Stimulated activated CD4-positive, alpha-beta T cell treated with anti-CD3 and anti-CD28 coated beads, Interleukin-4, amount 100 ng/mL, for 1 hour (primary cell): ENCODE measurements at places on chromosomes 16 and 17.
A peak's percentile ranks its signal among the peaks of the same experiment; 100 is the strongest.

GRCh38 chr17:65438708-65439294 lies 122.6 kb downstream of the AXIN2 start:
- DNase-seq, result no peak

DNA sequence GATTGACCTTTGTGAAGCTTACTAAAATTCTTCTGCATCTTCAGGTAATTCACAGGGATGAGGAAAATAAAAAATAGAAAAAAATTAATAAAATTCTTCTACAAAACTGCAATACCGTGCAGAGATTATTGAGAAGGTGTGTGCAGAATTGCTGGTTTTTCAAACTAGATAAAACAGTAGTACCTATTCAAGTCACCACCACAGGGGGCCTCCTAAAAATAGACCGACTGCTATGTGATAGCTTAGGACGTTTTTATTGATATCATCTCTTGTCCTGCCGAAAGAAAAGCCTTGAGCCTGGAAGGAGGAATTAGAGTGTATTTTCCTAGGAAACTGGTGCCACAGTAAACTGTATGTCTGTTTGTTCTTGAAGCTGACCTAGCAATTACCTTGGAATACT lies 325.9 kb downstream of the ZFHX3 start:
- no peak for DNase-seq

DNA sequence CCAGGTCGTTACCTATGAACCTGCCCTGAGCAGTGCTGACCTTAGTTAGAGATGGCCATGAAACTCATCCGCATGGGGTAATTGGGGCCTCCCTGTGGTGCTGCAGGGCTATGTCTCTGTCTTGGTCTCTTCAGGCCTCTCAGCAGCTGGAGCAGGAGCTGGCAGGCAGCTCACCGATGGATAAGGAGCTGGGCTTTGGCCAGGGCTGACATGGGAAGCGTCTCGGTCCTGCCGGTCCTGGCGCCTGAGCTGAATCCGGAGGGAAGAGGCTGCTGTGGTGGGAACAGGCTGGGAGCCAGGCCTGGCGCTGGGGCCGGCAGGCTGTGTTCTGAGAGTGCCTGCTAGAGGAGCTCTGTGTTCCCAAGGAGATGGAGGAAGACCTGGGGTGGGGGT lies 10.1 kb downstream of the IL32 start:
- no peak for DNase-seq

- no peak for DNase-seq
These were observed 12.4 kb upstream of the TCAP start for GRCh38 chr17:39652587-39653315.

DNA sequence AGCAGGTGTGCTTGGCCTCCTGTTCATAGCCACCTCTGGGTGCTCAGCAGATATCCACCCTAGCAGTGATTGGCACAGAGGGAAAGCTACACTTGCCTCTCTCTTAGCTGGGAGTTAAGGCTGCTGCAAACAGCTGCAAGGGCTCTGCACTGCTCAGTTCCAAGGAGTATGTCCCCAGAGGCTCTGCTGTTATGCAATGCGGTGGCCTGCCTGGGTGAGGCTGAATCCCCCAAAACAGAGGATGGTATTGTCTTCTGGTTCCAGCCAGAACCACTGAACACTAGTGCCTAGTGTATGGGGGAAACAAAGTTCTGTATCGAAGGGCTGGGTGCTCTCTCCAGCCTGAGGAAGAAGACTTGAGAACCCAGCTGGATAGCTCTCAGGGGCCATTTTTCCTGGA lies 16.8 kb downstream of the TMEM94 start:
- no peak for DNase-seq

DNA sequence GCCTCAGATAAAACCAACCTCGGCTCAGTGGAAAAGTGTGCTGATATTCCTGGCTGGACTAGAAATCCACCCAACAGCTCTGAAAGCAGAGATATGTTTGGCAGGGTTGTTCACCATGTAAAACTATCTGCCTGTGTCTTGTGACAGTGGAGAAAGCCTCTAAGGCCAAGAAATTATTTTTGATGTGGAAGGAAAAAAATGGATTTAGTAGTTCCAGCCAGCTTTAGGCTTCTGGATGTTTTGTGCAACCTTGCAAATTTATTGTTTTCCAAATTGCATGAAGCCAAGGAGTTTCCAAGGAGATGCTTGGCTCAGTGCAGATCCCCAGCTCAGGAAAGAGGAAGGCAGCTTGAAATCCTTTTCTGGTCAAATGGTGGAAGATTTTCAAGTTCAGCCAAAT lies 31.6 kb downstream of the TEKT5 start:
- DNase-seq, result no peak

DNA sequence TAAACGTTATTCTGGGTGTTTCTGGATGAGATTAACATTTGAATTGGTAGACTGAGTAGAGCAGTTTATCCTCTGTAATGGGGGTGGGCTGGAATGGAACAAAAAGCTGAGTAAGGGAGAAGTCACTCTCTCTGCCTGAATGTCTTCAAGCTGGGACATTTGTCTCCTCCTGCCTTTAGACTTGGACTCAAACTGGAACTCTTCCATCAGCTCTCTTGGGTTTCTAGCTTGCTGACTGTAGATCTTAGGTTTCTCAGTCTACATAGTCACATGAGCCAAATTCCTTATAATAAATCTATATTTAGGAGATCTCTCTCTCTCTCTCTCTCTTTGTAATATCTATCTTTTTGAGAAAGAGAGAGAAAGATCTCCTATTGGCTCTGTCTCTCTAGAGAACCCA lies 553.3 kb upstream of the CDH11 start:
- no peak for DNase-seq

- DNase-seq, result no peak
These were observed at the start of gene ABCA6 for GRCh38 chr17:69141431-69142174. Gene ABCA6, minus strand, starts transcription at chr17:69141895. Its CDS starts 1,192 bp downstream, at chr17:69140703.

DNA sequence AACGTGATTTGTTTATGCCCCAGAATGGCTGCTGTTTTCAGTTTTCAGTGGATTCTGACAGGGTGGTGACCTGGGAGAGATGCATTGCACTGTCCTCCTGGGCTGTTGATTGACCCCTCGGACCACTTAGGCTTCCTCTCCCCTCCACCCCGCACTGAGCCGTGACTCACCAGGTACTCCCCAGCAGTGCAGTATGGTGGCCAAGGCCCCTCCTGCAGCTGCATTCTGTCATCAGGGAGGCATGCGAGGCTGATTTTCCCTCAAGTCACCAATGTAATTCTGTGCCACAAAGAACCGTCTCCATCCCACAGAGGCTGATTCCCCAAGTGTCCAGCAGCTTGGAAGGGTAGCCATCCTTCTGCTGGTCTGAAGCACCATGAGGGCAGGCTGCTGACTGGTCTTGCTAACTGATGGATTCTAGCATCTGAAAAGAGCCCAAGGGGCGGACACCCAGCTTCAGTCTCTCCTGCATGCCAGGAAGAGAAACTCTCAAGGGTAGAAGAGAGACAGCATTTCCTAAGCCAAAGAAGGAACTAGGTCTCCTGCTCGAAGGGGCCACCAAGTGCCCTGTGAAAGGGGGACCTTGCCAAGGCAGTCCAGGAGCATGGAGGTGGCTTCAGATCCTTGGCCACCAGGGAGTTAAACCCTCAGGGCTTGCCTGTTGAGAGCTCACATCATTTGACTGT lies 148.1 kb downstream of the SOCS1 start:
- DNase-seq, result no peak

DNA sequence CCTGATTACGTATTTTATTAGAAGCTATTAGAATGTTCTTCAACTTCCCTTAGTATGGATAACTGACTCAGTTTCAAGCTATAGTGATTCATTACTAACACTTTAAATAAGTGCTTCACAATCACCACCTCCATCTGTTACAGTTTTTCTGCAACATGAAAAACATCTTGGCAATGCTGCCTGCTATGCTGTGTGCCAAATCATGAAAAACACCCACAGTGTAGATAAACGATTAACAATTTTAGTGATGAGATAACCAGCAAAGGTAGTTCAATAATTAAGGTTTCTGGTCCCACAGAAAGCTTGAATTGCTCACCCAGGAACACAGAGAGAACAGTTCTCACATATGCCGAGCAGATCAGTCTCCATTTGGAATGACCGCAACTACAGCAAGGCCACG lies 51.4 kb upstream of the SLC25A19 start:
- DNase-seq, result no peak

DNA sequence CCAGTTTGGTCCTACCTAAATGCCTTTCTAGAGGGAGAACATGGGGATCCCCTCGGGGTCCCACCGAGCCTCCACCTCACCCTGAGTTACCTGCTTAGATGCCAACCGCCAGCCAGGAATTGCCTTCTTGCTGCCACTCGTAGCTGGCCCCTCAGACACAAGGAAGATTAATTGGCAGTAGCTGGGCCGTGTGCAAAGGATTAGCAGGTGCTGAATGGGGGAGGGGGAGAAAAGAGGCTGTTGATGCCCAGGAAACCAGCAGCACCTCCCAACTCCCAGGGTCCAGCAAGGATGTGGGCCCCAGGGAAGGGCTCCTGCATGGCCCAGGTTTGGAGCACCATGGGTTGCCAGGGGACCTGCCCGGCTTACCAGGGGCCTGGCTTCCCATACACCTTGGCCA lies at the start of gene CNGB1:
TSS of gene CNGB1 (minus strand) at position 159 of the 400 bp plus-strand sequence. CDS start 3,842 bp downstream, outside the sequence.
- DNase-seq, result no peak

- DNase-seq, result no peak
These were observed 30.0 kb upstream of the ANKRD40CL start for GRCh38 chr17:50797135-50797810.

DNA sequence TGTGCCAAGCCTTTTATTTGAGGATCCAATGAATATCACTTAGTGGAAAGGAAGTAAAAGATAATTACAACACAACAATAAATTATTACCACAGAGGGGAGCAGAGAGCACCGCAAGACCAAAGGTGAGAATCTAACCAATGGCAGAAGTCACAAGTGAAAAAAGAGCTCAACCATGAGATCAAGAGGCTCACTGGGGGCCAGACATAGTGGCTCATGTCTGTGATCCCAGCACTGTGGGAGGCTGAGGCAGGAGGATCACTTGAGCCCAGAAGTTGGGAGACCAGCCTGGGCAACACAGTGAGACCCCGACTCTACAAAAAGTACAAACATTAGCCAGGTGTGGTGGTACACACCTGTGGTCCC lies 17.7 kb downstream of the ANKRD11 start:
- DNase-seq, result no peak

DNA sequence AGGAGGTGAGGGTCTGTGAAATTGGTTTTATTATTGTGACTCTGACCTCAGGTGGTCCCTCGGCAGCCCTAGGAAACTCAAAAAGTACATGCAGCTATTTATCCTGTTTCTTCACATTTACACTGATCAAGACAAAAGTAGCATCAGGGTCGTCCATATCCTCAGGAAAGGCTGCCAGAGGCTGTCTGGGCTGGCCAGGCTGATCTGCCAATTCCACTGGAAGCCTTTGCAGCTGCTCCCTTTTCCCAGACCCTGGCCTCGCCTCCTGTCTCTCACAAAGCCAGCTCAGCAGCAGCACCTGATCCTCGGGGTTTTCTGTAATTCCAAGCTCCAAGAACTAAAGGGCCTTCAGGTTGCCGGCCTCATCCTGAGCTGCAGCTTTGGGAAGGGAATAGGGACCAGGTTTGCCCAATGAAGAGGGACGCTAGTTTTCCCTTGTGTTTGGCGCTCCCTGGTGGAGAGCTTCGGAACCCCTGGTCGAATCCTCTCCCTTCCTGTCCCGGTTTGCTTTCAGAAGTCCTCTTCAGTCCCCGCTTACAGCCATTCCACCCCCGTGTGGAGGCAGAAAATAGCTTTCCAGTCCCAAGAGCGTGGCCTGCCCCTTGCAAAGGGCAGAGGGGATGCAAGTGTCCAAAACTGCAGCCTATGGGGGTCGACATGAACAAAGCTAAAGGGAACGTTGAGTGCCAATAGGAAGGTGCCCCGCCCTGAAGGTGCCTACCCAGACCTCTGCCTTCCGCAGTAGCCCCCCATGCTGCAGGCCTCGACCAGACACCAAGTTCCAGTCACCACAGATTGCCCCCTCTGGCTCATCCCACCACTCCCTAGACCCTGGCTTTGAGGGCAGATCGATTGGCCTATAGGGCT lies 13.4 kb downstream of the MFSD6L start:
- peak; percentile 64 for DNase-seq

- no peak for DNase-seq
These were observed 172.2 kb downstream of the ANKFN1 start for GRCh38 chr17:56325313-56326000.

DNA sequence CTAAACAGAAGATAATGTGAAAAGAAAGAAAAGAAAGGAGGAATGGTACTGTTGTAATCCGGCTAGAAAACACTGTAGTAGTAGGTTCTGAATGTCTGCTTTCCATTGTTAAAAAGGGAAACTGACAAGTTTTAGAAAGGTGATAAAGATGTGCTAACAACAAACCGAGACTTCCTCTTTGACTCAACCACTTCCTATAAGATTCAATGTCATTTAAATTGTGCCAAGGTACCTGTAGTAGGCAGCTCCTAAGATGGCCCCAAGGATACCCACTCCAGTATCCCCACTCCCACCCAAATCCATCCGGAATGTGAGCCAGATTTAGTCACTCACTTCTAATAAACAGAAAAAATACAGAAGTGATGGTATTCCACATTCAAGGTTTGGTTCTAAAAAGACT lies 31.2 kb downstream of the XYLT1 start:
- no peak for DNase-seq

DNA sequence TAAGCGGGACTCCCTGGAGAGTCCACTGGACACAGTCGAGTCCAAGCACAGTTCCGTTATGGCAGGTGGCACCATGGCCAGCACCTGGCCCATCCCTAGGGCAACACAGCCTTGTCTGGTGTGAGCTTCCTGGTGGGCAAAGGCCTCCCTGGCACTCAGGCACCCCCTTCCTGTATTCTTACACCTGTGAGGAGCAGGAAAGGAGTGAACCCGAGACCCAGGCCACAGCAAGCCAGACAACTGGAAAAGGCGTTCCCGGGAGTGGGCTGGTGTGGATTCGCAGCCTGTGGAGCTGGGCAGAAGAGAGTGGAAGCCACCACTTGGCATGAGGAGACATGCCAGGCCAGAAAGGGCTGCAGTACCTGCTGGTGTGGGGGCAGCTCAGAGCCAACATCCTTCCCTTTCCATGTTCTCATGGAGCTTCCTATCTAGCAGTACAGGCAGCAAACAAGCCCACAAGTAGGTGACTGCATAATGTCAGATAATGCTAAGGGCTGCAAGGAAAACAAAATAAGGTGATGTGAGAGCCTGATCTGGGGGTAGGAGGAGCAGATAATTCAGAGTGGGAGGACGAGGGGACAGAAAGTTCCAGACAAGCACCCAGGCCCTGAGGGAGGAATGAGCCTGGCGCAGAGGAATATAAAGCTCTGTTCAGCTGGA lies 87.0 kb downstream of the GNAO1 start:
- DNase-seq, result no peak

- DNase-seq, result no peak
These were observed 6.2 kb downstream of the PLCG2 start for GRCh38 chr16:81785138-81785924.

- DNase-seq, result no peak
These were observed 9.4 kb downstream of the PLD6 start for GRCh38 chr17:17196776-17197175.

DNA sequence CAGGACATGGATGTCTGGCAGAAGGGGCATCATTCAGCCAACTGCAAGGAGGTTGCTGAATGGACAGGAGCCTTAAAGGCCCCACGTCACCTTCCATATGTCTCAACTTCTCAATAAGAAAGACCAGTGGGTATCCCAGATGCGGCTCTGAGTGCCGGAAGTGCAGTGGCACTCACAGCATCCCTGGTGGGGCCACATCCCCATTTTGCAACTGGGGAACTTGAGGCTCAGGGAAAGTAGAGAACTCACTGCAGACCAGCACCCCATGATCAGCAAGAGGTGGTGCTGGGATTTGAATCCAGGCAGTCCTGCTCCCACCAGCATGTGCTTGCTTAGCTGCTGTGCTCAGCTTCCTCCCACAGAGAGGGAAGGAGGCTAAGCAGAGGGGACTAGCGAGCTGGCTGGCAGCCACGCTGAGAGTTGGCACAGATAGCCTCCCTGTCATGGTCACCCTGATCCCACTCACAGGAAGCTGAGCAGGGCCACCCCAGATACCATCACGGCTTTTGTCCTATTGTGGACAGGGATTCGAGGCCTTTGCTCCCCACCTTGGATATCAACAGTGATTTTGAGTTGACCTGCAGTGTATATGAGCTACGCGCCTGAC lies 294.2 kb upstream of the FOXF1 start:
- DNase-seq, result no peak
